ENCODE measurements at places on chromosomes 1 and 21. TPM values are rescaled to one million over a fixed set of nuclear protein-coding genes. Genes with fewer than 3 reads are reported as not detected.

DNA sequence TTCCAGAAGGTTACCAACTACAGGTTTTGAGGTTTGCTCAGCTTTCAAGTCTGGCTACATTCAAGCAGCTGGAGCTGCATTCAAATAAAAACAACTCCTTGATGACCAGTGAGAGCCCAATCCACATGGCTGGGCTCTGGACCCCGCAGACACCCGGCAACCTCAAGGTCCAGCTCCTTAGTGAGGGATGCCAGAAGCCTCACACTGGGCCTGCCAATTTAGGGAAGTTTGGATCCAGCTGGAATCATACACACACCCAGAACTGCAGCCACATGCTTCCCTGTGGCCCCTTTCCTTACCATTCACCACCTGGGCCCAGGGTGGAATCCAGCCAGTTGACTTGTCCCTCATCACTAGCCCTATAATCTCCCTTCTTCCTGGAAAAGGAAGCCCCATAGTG, 123.7 kb downstream of the UBE2U start:
- no peak overlapping the region for H3K4me3 ChIP-seq
- no peaks in the 10 kb centered on the region for H3K27me3 ChIP-seq
- H3K4me1 ChIP-seq: no peaks in the 10 kb centered on the region
- no peaks in the 10 kb centered on the region for H3K36me3 ChIP-seq
- no peak overlapping the region for H3K27ac ChIP-seq

The FCRLB gene
- 1.6 TPM for polyA plus RNA-seq

DNA sequence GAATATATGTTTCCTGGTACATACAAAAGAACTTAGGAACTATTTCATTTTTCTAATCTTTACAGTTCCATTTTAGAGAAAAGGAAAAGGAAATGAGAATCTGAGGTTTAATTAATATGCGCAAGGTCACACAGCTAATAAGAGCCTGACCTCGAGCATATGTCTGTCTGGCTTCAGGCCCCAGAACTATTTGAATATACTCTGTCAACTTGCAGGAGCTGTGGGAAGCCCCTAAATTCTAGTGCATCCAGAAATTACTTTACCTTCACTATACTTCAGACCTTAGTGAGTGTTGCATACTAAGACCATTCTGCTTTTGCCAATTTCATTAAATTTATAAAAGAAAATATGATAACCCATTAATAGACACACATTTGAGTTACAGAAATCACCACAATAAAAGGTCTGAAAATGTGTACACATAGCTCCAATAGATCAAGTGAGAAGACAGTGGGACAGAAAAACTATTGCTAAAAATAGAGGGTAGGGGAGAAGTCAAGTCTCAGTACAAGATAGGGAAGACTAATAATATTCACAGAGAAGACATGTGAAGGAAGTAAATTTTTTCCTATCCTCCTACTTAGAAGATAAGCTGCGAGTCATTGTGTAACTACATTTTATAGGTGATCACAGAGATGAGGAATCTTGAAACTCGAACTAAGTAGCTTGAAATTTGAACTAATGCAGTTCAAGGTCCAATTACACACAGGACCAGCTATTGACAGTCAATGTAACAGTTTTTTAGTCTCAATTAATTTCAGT, 3.8 kb downstream of the RGS13 start:
- no peak overlapping the region for H3K4me3 ChIP-seq
- DNase-seq: no peak
- H3K27me3 ChIP-seq: no peaks in the 10 kb centered on the region
- no peak overlapping the region for H3K27ac ChIP-seq

DNA sequence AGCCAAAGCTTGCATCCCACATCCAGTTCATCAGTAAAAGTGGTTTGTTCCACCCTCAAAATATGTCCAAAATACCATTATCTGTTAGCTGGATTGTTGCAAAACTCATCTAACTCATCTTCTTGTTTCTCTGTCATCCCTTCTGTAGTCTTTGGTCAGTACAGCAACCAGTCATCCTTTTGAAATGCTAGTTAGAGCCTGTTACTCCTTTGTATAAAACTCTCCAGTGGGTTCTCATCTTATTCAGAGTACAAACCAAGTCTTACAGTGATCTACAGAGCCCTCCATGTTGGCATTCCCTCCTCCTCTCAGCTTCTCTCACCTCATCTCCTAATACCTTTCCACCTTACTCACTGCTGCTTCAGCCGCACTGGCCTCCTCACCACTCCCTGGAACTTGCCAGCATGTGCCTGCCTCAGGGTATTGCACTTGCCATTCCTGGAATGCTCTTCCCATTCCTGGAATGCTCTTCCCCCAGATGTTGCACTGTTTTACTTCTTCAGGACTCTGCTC, 70.6 kb downstream of the LAMC1 start:
- no peaks in the 10 kb centered on the region for H3K36me3 ChIP-seq
- DNase-seq: no peak
- no peak overlapping the region for H3K27ac ChIP-seq

The FAM177B gene
- 0.30 TPM for polyA plus RNA-seq
